GM12891 (cell line): ENCODE measurements at places on chromosomes 11 and 22.

DNA sequence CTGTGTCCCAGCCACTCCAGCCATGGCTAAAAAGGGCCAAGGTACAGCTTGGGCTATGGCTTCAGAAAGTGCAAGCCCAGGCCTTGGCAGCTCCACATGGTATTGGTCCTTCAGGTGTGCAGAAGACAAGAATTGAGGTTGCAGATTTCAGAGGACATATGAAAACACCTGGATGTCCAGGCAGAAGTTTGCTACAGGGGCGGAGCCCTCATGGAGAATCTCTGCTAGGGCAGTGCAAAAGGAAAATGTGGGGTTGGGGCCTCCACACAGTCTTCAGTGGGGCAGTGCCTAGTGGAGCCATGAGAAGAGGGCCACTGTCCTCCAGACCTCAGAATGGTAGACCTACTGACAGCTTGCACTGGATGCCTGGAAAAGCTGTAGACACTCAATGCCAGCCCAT, 1074.1 kb downstream of the JRKL start:
- DNase-seq: no peak

DNA sequence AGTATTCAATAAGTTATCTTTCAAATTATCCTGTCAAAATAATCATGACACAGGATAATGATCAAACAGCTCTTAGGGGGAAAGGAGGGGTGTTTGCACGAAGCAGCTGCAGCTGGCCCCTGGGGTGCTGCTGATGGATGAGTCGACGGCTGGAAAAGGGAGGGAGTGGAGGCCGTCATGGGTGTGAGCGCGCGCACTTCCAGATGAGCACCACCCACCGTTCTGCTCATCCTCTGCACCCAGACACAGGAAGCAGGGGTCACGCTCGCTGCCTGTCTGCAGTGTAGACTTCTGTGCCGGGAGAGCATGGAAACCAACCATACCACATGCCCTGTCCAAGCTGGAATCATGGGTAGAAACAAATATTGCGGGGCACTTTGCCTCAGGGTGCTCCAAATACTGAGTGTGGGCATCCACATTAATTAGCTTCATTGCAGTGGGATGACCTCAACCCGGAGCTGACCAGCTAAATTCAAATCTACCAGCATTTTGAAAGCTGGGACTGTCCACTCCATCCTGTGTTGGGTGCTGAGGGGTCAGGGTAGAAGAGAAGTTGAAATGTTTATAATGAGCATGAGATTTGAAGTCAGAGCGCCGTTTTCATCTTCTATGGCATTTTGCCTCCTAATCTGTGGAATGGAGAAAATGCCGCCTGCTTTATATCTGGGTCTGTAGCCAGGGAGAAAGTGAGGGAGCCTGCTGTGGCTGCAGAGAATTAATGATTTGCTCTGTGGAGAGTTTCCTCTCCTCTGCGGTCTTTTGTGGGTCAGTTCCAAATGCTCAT, 802.4 kb downstream of the TBC1D22A start:
- DNase-seq: no peak

GRCh38 chr22:36927671-36928070, 14.2 kb downstream of the CSF2RB start:
- DNase-seq: no peak

- DNase-seq: no peak
Measured at GRCh38 chr22:46753360-46753759, 9.1 kb upstream of the TBC1D22A start.

DNA sequence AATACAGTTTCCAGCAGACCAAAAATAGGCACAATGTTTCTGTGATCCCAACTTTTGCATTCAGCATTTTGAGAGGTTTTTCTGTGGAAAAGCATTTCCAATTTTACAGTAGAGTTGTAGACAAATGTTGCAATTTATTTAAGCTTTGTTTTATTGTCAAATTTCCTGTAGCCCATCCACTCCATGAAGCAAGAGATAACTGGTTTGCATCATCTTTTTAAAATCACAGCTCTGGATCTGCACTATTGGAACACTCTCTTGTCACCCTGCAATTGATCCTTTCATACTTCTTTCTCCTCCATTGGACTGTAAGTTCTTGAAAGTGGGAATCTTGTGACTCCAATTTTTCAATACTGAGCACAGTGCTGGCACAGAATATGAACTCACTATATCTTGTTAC, 86.0 kb downstream of the MAML2 start:
- no peak for DNase-seq

DNA sequence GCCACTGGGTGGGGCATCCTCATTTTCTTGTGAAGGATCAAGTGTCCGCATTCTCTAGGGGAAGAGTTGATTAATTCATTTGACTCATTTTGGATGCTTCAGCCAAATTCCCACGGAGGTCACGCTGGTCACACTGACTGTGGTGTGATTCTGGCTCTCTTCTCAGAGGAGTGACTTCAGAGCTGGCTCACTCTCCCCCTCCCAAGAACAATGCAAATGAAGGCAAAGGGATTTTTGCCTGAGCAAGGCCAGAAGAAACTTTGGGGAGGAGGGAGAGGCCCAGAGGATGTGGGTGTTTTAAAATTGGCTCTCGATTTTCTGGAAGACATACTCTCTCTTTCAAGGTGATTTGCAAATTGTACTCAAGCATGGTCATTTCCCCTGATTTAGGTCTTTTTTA, 51.1 kb upstream of the LMO2 start:
- DNase-seq: no peak

DNA sequence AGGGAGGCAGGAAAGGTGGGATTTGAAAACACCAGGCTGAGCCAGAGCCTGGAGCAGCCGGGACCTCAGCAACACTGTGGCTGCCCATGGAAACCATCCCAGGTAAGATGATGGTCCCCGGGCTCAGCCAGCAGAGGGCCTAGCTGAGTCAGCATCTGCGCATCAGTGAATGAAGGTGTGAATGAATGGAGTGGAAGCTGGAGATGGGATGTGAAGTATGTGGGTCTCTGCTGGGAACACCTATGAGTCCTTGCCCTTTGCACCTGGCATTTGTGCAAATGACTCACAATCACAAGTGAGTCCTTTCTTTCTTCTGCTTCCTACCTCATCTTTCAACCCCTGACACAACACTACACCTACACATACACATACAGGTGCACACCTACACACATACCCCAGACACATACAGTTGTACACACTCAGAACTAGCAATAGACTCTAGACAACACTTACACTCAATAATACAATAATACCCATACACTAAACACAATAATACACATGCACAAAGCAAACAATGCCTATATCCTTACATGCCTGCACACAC, 62.8 kb upstream of the PRDM11 start:
- DNase-seq: no peak

DNA sequence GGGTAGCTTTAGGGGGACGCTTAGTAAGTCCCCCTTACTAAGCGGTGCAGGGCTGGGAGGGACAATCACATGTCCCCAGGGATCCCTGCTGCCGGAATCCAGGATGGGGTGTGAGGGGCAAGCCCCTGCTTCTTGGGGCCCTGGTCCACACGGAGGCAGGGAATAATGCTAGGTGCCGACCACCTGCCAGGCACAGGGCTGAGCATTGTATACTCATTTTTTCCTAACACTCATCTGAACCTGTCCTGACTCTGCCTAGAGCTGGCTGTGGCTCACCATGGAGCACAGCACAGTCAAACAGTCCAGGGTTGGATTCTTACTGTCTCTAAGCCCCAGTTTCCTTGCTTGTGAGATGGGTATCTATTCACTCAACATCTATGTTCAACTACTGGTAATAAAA, 1.4 kb upstream of the LTBP3 start:
- no peak for DNase-seq

GRCh38 chr22:19967850-19968449, 26.3 kb upstream of the TXNRD2 start:
- no peak for DNase-seq

DNA sequence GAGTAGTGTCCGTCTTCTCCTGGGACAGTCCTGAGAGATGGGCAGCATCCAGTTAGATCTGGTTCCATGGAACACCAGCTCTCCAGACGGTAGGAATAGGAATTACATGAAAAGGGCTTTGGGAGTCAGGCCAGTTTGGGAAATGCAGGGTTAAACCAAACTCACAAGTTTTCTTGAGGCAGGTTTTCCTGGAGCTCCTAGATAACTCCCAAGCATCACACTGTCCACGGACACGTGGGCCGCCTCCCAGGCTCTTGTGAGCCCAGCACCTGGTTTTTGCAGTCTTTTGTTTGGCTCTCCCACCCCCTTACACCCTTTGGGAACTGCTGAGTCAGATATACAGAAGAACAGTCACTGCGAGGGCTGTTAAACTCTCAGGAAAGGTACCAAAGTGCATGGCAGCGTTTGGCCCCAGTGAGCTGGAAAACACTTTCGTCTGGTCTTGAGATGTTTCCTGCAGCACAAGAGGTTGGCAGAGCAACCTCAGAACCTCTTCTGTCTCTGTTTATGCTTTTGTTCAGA, 90.0 kb downstream of the BCR start:
- no peak for DNase-seq

- no peak for DNase-seq
Measured at GRCh38 chr11:132114743-132115142, 744.3 kb downstream of the NTM start.

DNA sequence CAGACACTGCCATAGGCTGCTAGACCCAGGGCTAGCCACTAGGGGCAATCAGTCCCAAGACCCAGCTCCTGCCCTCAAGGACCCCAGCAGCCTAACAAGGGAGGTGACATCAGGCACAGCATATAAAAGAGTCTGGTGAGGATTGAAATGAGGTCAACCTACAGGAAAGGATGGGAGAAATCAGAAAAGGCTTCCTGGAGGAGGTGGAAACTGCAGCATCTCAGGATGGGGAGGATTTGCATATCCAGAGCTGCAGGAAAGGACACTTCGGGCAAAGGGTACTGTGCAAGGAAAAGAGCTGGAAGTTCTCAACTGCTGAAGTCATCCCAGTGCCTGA, 2.9 kb upstream of the ARFGAP2 start:
- DNase-seq: peak; percentile 67

GRCh38 chr22:49324527-49325491, 502.9 kb downstream of the BRD1 start:
- no peak for DNase-seq
